ENCODE measurements at places on chromosomes 1 and 21.
A peak's percentile ranks its signal among the peaks of the same experiment; 100 is the strongest.

- DNase-seq = no peak
Measured at GRCh38 chr21:14452727-14453241, 69.8 kb upstream of the HSPA13 start.

- DNase-seq = peak; percentile 5
Measured at GRCh38 chr21:42505090-42505726, 8.4 kb upstream of the SLC37A1 start.

DNA sequence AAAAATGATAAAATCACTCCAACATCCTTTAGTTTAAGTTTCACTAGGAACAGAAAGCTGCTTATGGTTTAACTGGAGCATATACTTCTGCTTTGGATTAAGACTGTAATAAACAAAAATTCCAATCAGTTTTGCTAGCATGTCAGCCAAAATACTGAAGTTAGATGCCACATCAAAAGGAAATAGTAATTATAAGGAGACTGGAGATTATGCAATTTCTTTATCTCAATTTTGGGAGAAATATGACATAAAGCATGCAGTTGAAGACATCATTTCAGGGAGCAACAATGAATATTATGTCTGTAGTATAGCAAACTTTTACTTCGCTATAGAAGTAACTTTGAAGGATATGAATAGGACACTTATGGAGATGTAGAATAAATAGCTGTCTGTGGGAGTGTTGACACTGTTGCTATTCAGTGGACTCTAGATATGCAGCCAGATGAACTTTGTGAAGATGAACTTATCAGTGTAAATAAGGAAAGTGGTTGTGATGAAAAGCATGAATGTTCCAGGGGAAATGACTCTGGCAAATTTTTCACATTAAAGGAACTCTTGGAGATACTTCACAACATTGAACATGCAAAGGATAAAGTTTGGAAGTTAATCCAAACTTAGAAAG is 107.8 kb downstream of the RABGAP1L start:
- DNase-seq = no peak

- DNase-seq = no peak
Measured at GRCh38 chr1:219783605-219784235, 144.6 kb downstream of the SLC30A10 start.

DNA sequence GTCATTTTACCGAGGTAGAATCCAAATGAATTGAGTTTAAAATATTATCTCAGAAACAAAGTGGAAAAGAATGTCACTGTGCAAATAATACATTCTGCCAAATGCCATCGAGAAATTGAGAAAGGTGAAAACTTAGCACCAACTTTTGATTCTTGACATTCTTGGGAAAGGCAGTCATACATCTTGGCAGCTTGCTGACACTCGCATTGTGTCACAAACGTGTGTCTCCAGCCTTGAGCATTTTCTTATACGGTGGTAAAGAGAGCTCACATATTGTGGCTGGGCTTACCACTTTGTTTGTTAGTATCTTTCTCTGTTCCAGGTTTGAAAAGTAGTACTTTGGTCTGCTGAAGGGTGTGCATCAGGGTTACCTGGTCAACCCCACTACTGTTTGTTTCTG is 1456.1 kb downstream of the BRINP3 start:
- no peak for DNase-seq

DNA sequence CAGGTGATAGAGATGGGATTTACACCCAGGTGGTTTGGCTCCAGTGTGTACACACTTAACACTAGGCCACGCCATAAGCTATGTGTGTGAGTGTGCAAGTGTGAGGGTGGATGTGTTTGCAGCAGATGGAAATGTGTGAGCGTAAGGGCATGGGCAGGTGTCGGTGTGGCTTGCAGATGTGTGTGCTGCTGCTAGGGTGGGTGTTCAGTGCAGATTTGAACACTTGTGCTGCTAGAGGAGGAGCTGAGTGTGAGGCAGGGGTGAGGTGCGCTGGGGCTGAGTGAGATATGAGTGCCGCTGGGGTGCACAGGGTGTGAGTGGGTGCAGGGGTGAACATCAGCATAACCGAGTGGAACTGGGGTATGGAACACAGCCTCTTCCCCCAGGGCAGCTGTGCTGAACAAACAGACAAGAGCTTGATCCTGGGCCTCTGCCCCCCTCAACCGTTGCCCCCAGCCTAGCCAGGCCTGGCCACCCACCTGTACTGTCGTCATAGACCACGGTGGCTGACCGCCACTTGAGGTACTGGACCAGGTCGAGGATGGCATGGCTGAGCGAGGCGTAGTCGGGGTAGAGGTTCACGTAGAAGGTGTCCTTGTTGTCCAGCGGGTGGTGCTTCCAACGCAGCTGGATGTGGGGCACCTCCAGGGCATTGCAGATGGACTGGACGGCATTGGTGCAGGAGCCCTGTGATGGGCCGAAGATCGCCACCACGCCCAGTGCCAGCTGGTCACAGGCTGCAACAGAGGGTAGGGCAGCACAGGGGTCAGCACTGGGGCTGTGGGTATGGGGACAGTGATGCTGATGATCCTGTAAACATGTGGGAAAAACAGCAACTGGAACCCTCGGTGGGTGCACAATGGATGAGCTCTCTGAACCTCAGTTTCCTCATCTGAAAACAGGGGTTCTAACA is 153.9 kb downstream of the GRIK3 start:
- peak; percentile 14 for DNase-seq

DNA sequence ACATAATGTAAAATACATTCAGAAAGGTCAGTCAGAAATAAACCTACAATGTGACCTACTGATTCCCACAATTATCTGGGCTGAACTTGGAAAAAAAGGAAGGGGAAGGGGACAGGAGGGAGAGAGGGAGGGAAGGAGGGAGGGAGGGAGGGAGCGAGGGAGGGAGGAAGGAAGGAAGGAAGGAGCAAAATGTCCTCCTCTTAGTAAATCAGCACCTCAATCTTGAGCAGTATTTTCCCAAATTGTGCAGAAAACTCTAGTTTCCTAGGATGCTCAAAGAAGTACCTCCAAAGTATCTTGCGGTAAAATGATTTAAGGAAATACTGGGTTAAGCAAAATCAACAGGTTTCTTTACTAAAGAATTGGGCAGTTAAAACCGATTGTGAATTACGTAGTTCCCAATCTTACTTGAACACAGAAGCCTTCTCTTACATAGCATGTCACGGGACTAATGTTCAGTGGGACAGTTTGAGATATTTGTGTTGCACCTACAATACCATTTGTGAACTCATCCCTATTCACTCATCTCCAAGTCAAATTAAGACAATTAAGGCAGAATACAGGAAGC is 51.0 kb upstream of the ASPM start:
- no peak for DNase-seq

Data from activated CD4-positive, alpha-beta memory T cell treated with anti-CD3 and anti-CD28 coated beads, Interleukin-2, amount 10 ng/mL, durations not matched to agents 7 days and 5 days (primary cell).